ENCODE measurements at places on chromosomes 12 and 14. TPM values are rescaled to one million over a fixed set of nuclear protein-coding genes. Genes with fewer than 3 reads are reported as not detected.

KCNA5 gene
- not detected for total RNA-seq

PPFIBP1 gene
- 7.3 TPM for total RNA-seq

SIX4 gene
- 0.96 TPM for total RNA-seq

NR1H4 gene
- total RNA-seq = not detected

SMCO2 gene
- 0.38 TPM for total RNA-seq

CLEC2A gene
- not detected for total RNA-seq

SERPINA5 gene
- not detected for total RNA-seq

DNA sequence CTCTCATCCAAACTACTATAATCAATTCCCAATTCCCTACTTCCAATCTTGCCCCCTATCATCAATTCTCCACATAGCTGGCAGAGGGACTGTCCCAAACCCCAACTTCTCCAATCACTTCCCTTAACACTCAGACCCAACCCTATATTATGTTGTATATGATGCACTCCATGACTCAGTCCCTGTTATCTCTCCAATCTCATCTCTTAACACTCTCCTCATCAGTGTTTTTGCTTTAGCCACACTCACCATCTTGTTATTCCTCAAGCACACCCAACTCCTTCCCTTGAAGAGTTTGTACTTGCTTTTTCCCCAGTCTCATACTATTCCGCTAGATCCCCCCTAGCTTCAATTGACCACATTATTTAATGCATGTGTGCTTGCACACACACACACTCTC lies 4.9 kb downstream of the RHOJ start:
- no peaks in the 10 kb centered on the region for H3K4me1 ChIP-seq
- no peak overlapping the region for H3K4me3 ChIP-seq
- peaks cover 3% of the 10 kb centered on the region for H3K27me3 ChIP-seq
- H3K27ac ChIP-seq = no peak overlapping the region
- H3K36me3 ChIP-seq = no peaks in the 10 kb centered on the region

DNA sequence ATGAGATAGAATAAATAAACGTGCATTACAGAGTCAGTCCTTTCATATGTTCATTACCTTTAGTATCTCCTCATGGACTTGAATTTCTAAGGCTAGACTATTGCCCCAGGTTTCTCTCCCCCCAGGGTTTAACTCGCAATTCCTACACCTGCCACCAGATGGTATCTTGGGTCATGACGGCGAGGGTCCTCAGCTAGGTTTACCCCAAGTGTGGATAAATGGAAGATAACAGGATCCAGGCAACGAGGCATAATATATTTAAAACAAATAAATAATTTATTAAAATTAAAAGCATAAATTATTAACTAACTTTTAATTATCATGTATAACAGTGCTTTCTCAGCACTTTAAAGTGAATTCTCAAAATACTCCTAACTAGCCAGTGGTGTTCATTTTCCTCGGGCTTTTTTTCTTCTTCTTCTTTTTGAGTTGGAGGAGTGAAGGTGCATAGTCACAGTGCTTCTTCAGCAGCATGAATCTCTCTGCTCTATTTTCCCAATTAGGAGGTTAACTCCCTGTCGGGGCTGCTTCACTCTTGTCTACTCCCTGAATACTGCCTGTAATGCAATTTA lies 243.5 kb upstream of the CAND1 start:
- H3K4me3 ChIP-seq = no peak overlapping the region
- no peaks in the 10 kb centered on the region for H3K36me3 ChIP-seq
- no peaks in the 10 kb centered on the region for H3K4me1 ChIP-seq
- H3K27me3 ChIP-seq = peaks cover 8% of the 10 kb centered on the region
- DNase-seq = peak; percentile 33
- H3K27ac ChIP-seq = no peak overlapping the region

- H3K4me1 ChIP-seq = no peaks in the 10 kb centered on the region
- no peak overlapping the region for H3K27ac ChIP-seq
- H3K4me3 ChIP-seq = no peak overlapping the region
- peaks cover 1% of the 10 kb centered on the region for H3K27me3 ChIP-seq
- DNase-seq = no peak
These were observed 63.2 kb downstream of the TESC start for GRCh38 chr12:117036046-117036445.

DNA sequence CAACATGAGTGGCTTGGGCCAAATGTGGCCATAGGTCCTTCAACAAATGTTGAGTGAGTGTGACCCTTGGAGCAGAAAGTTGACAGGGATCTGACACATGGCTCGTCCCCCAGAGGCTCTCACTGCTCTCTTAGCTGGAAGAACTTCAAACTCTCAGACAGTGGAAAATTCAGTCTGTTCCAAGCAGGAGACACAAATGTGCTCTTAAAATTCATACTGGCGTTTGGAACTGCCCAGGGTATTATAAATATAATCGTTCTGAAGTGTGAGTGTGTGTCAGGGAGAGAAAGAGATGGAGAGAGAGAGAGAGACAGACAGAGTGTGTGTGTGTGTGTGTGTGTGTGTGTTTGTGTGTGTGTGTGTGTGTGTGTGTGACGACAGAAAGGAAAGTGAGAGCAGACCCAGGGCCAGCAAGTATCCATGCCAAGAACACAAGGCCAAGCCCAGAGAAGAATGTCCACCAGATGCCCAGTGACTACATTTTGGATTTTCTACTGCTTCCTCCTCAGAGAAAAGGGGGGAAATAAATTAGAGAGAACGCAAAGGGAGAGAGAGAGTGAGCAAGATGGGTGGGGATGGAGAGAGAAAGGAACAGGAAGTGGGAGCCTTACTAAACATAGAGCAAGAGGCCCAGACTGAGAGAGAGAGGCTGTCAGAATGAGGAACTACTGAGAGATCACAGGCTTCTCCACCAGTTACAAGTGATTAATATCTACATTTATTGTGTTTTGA lies 193.6 kb upstream of the NUDT4 start:
- peaks cover 11% of the 10 kb centered on the region for H3K4me1 ChIP-seq
- H3K27me3 ChIP-seq = peaks cover 2% of the 10 kb centered on the region
- H3K27ac ChIP-seq = peak overlapping the region; percentile 50
- DNase-seq = no peak

DNA sequence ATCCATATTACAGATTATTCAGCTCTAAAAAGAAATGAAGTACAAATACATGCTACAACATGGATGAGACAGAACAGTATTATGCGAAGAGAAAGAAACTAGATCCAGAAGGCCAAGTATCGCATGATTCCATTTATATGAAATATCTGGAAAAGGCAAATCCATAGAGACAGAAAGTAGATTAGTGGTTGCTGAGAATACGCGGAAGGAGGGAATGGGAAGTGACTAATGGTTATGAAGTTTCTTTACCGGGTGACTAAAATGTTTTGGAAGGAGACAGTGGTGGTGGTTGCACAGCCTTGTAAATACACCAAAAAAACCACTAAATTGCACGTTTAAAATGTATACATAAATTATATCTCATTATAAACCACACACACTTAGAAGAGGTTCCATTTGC lies 12.5 kb downstream of the PRDM4 start:
- H3K4me1 ChIP-seq = no peaks in the 10 kb centered on the region
- no peak for DNase-seq
- no peak overlapping the region for H3K27ac ChIP-seq
- no peaks in the 10 kb centered on the region for H3K27me3 ChIP-seq

DNA sequence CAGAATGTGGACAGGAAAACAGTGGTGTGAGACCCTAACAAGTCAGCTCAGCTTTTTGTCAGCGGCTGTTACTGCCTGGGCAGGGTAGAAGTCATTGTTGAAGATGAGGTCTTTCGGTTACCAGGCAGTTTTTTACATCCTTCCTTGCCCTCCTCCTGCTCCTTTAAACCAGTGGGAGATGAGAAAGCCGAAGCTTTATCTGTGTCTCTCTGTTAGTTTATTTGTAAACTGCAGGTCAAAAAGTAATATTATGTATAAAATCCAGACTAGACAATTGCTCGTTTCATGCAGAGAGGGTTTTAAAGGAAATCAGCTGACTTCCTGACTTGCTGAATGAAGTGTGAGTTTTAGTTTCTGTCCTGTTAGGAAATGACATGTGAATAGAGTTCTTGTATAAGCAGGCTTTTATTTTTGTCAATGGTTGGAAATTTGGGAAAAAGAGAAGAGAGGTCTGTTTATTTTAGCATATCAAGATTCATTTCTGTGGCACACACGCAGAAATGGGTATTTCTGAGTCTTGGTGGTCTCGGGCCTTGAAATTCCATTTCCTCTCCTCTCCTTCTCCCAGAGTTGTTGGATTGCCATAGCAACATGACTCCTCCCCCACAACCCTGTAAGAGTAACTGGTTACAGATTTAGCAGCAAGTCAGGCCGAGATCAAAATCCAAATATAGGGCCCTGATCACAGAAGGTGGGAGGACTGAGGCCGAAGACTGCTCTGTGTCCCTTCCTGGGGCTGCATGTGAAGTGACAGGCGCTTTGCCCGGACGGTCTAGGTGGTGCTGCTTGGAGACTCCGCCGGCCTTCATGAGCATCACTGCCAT lies 60.8 kb downstream of the SAMD4A start:
- peaks cover 4% of the 10 kb centered on the region for H3K36me3 ChIP-seq
- peak; percentile 50 for DNase-seq
- no peaks in the 10 kb centered on the region for H3K27me3 ChIP-seq
- H3K27ac ChIP-seq = peak overlapping the region; percentile 82
- peaks cover 39% of the 10 kb centered on the region for H3K4me1 ChIP-seq

DNA sequence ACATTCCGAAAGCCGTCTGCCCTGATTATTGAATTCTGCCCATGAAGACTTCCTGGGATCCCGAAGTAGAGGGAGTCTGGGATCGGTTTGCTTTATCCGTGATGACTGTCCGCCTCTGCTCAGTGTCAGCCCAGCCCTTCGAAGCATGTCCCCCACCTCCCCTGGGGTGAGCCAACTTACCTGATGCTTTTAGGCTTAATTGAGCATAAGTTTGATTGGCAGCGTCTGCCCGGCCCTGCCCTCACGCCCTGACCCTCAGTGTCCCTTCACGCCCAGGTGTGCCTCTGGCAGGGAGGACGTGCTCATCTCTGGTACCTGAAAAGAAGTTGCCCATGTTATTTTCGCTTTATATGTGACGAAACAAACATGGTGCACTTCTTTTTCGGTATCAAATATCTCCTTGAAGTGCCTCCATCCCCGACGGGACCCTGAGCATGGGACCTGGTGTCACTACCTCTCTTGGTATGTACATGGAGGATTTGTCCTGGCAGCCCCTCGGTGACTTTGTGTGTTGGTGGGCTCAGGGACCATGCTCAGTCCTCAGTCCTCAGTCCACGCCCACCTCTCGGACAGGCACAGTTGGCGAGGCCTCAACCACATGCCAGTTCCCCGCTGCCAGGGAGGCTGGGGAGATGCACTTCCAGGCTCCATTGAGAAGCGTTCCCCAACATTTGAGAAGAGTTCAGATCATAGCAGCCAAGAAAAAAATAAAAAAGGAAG lies 130.1 kb upstream of the RTL1 start:
- H3K36me3 ChIP-seq = no peaks in the 10 kb centered on the region
- H3K4me1 ChIP-seq = no peaks in the 10 kb centered on the region
- no peaks in the 10 kb centered on the region for H3K27me3 ChIP-seq
- no peak overlapping the region for H3K4me3 ChIP-seq

DNA sequence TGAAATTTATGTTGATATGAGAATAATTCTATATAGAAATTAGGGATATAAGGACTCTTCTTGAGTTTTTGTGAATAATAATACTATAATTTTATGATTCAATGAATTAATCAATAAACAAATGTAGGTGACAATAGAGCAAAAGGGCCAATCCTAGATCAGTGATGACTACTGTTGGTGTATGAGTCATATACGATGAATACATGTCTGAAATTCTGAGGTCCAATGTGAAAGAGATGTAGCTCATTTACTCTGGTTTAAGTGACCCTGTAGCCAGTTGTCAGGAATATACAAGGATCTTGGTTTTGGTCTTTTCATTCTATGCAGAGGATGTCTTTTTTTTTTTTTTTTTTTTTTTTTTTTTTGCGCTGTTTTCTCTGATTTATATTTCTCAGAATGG lies 72.1 kb upstream of the RTL1 start:
- no peaks in the 10 kb centered on the region for H3K36me3 ChIP-seq
- no peak for DNase-seq
- H3K27me3 ChIP-seq = peaks cover 4% of the 10 kb centered on the region
- H3K4me3 ChIP-seq = no peak overlapping the region

DNA sequence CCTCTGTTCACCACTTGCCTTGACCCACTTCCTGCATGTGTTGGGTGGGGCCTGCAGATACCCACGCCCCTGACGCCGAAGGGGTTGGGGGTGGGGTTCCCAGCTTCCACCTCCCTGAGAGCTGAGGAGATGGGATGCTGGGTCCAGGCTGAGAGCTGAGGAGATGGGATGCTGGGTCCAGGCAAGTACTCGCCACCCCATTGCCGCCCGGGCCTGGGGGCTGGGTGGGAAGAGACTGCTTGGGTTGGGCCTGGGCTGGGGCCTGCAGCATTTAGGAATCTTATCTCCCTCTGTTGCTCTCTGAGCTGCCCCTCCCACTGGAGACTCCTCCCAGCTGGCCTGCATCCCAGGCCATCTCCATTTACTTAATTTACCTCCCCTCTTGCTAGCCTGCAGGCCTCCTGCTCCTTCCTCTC lies 17.4 kb downstream of the TEAD4 start:
- no peaks in the 10 kb centered on the region for H3K4me1 ChIP-seq
- H3K27ac ChIP-seq = no peak overlapping the region
- no peaks in the 10 kb centered on the region for H3K36me3 ChIP-seq
- no peaks in the 10 kb centered on the region for H3K27me3 ChIP-seq
- no peak for DNase-seq

- H3K27ac ChIP-seq = no peak overlapping the region
- DNase-seq = no peak
- peaks cover 27% of the 10 kb centered on the region for H3K27me3 ChIP-seq
These were observed 97.8 kb upstream of the PCED1B start for GRCh38 chr12:46981622-46982021.

DNA sequence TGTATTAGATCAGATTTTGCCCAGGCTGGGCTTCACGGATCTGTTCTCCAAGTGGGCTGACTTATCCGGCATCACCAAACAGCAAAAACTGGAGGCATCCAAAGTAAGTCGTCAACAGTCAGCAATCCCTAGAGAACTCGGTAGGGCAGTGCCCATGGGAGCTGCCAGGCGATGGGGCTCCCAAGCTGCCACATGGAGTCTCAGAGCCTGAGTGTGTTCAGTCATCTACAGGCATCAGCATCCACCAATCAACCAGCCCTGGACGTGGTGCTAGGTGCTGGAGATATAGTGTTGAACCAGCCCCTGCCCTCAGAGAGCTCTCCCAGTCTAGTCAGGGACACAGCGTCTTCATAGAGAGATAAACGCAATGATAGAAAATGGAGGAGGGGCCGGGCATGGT lies 6.9 kb downstream of the SERPINA4 start:
- H3K36me3 ChIP-seq = no peaks in the 10 kb centered on the region
- H3K4me1 ChIP-seq = no peaks in the 10 kb centered on the region
- H3K27me3 ChIP-seq = no peaks in the 10 kb centered on the region
- DNase-seq = no peak
- H3K27ac ChIP-seq = no peak overlapping the region

GRCh38 chr12:2301531-2302461 lies 249.0 kb downstream of the CACNA1C start:
- H3K36me3 ChIP-seq = no peaks in the 10 kb centered on the region
- peaks cover 12% of the 10 kb centered on the region for H3K27me3 ChIP-seq
- H3K27ac ChIP-seq = no peak overlapping the region
- DNase-seq = no peak
- H3K4me3 ChIP-seq = no peak overlapping the region
